Pulmonary artery endothelial cell (primary cell): ENCODE measurements at places on chromosomes 13 and 19.

GRCh38 chr13:110920038-110920437 lies 5.2 kb upstream of the ANKRD10 start:
- DNase-seq: no peak

GRCh38 chr19:49469828-49470614 lies 4.0 kb upstream of the FLT3LG start:
- no peak for DNase-seq

GRCh38 chr19:28985201-28985600 lies 227.8 kb downstream of the UQCRFS1 start:
- no peak for DNase-seq

- DNase-seq: no peak
Measured at GRCh38 chr13:50788551-50789210, 54.8 kb downstream of the DLEU7 start.

DNA sequence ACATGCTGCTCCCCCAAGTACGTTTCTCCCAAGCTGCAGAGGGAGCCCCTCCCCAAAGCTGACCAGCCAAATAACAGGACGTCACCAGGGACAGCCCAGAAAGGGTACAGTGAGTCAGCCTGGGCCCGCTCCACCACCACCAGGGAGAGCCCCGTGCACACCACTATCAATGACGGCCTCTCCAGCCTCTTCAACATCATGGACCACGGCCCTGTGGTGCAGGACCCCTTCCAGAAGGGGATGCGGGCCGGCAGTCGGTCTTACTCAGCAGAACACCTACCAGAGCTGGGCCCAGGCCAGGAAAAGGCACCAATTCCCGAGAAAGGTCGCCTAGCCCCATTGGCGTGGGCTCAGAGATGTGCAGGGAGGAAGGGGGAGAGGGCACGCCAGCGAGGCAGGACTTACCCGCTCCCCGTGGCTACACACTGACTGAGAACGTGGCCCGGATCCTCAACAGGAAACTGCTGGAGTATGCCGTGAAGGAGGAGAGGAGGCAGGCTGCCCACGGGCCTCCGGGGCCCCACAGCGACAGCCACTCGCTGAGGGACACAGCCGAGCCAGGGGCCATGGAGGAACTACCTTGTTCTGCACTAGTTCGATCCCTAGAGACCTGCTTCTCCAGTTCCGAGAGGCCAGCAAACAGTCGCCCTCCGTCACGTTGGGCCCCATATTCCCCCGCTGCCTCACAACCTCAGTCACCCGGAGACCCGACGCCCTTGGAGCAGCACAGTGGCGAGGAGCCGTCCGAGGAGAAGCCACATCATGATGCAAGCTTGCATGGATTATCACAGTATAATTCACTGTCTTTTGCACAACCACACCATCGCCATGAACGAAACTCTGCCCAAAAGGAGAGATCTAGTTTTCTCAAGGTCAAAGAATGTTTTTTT lies 815.9 kb upstream of the KLHL1 start:
- no peak for DNase-seq

- DNase-seq: no peak
Measured at GRCh38 chr19:41334793-41335192, 18.9 kb downstream of the TGFB1 start.
